Activated B cell treated with CpG ODN at 0.5 μM for 24 hours (primary cell): ENCODE measurements at places on chromosomes 6 and 20.

DNA sequence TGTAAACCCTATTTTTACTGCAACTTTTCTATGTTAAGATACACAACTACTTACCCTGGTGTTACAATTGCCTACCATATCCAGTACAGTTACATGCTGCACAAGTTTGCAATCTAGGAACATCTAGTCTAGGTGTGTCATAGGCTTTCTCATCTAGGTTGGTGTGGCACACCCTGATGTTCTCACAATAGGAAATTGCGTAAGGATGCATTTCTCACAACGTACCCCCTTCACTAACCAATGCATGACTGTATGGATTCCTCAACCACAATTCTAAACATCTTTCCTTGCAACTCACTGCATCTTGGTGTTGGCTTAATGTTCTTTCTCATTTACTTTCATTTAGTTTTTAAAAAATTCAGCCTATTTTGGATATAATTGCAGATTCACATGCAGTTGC, 31.6 kb downstream of the GJA10 start:
- H3K27ac ChIP-seq: no peak overlapping the region
- H3K36me3 ChIP-seq: peaks cover 35% of the 10 kb centered on the region
- peaks cover 19% of the 10 kb centered on the region for H3K4me1 ChIP-seq
- DNase-seq: no peak
- no peaks in the 10 kb centered on the region for H3K27me3 ChIP-seq

GRCh38 chr6:74549746-74550145, 656.1 kb downstream of the COL12A1 start:
- DNase-seq: no peak
- H3K4me1 ChIP-seq: no peaks in the 10 kb centered on the region
- no peaks in the 10 kb centered on the region for H3K36me3 ChIP-seq
- no peak overlapping the region for H3K27ac ChIP-seq
- H3K27me3 ChIP-seq: no peaks in the 10 kb centered on the region

GRCh38 chr6:33172688-33173534, 19.4 kb downstream of the COL11A2 start:
- H3K27ac ChIP-seq: no peak overlapping the region
- H3K36me3 ChIP-seq: no peaks in the 10 kb centered on the region
- DNase-seq: no peak
- H3K27me3 ChIP-seq: peaks cover 11% of the 10 kb centered on the region
- H3K4me3 ChIP-seq: no peak overlapping the region

DNA sequence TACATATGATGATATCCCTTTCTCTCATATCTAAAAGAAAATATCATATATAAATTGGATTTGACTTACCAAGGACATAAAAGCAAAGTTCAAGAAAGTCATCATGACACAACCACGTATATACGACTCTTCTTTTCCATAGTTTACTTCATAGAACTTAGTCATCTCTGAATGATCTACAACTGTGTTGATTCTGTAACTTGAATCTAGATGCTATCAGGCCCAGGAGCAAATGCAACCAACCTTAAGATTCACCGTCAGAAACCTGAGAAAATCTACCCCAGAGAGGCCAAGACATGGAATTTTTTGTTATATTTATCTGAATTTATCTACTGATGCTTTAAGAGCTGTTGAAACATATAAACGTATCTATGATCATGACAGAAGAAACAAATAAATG, 165.6 kb downstream of the PDE10A start:
- DNase-seq: no peak
- H3K27ac ChIP-seq: no peak overlapping the region
- H3K4me1 ChIP-seq: no peaks in the 10 kb centered on the region
- H3K4me3 ChIP-seq: no peak overlapping the region
- no peaks in the 10 kb centered on the region for H3K27me3 ChIP-seq

DNA sequence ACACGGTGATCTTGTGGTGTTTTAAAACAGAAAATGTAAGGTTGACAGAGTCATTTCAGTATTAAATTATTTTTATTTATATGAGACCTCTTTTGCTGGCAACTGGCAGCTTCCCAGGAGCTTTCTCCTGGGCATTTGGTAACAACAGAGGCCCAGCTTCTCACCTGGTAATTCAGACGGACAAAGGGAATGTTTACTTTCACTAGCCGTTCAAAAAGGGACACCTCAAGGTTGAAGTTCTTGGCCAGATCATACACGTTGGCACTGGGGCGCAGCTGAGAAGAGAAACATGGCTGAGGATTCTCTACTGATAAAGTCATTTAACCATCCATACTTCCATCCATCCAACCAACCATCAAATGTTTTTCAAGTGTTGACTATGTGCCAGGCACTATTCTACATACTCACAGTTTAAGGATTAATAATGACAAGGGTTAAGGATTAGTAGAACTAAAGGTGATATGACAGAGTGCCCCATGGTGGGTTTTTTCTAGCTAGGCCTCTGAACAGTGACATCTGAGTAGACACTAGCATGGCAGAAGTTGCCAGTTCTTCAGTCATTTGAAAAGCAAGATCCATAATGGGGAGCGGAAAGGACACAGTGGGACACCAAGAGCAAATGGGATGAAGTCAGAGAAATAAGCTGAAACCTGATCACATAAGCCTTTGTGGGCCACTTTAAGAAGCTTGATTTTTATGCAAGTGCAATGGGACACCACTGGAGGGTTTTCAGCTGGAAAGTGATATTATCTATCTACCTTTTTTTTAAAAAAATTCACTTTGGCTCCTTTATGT, 25.1 kb downstream of the ZNFX1 start:
- H3K4me1 ChIP-seq: no peaks in the 10 kb centered on the region
- peaks cover 90% of the 10 kb centered on the region for H3K36me3 ChIP-seq
- no peak for DNase-seq
- no peak overlapping the region for H3K27ac ChIP-seq
- no peaks in the 10 kb centered on the region for H3K27me3 ChIP-seq
